Osteoblast (primary cell): ENCODE measurements at places on chromosomes 5 and 9. TPM values are rescaled to one million over a fixed set of nuclear protein-coding genes. Genes with fewer than 3 reads are reported as not detected.
A peak's percentile ranks its signal among the peaks of the same experiment; 100 is the strongest.

- no peaks in the 10 kb centered on the region for H3K4me1 ChIP-seq
- H3K27me3 ChIP-seq = no peaks in the 10 kb centered on the region
- H3K27ac ChIP-seq = no peak overlapping the region
- no peak for DNase-seq
- no peak overlapping the region for H3K4me3 ChIP-seq
These were observed 527.3 kb downstream of the MTRR start for GRCh38 chr5:8396246-8396645.

DNA sequence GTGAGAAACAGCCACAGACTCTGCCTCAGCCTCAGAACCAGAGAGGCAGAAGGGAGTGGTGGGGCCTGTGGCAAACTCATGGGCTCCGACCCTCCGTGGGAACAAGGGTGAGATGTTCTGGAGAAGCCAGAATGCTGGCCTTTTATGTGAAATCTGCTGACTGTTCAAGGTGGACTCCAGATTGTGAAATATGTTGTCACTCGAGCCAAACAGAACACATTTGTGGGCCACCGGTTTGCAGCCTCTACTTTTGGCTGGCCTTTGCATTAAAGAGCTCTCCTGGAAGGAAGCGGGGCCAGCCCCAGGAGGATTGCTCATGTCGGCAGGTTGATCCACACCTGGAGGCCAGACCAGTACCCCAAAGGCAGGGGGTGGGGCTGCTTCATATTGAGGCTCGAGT, 62.4 kb downstream of the ERGIC1 start:
- no peak overlapping the region for H3K4me3 ChIP-seq
- no peaks in the 10 kb centered on the region for H3K27me3 ChIP-seq
- peaks cover 20% of the 10 kb centered on the region for H3K36me3 ChIP-seq
- H3K4me1 ChIP-seq = peaks cover 48% of the 10 kb centered on the region

DNA sequence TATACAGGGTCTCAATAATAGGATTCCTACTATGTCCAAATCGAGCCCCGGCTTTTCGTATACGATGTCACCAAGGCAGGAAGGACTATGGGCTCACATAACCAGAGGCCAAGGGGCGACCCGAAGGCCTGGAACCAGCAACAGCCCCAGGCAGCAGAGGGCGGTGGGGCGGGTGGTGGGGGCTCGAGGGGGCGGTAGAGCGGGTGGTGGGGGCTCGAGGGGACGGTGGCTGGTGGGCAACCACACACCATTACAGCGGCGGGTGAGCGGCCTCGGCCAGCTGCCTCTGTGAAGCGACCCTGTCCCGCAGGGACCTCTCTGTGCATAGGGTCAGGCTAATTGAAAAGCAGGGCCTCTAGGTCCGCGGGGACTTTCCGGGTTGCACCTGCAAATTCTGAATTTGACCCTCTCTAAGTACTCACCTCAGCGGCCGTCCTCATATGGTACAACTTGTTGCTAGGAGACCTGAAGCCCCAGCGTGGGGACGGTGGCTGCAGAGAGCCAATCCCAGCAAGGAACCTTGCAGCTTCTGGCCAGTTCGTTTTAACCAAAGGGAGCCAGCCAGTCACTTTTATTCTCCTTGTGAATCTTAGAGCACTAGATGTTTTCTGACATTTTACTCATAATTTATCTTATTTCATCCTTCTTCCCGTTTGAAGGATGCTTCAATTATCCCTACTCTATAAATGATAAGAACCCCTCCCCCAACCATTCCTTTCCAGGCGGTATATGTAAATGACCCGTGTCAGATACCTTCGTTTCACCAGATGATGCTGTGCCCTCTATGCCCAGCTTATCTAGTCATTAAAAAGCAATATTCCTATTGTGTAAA, at the start of gene NME5:
NME5 (minus strand) TSS at position 480 of the 832 bp plus-strand sequence. CDS start 648 bp downstream, outside the sequence.
- peak; percentile 90 for DNase-seq
- H3K4me3 ChIP-seq = peak within 1 kb of the TSS; percentile 81
- no peaks in the 10 kb centered on the region for H3K4me1 ChIP-seq
- H3K27me3 ChIP-seq = no peaks in the 10 kb centered on the region

DNA sequence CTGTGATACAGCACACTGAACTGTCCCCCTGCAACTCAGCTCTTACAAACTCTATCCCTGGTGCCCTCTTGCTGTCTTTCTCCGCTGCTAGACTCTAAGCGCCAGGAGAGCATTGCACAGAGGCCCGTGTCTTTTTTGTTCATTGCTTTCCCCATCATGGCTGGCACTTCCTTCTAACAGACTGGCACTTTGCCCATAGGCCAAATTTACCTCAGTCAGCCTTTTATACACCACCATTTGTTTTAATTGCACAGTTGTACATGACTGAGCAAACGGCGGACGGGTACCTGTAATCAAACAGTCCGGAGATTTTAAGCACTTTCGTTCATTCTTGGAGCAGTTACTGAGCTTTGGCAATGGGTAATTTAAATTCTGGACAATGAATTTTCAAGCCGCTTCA, 102.2 kb upstream of the CLINT1 start:
- peaks cover 4% of the 10 kb centered on the region for H3K27me3 ChIP-seq
- no peaks in the 10 kb centered on the region for H3K4me1 ChIP-seq
- no peak for DNase-seq
- H3K4me3 ChIP-seq = no peak overlapping the region
- H3K27ac ChIP-seq = no peak overlapping the region
- no peaks in the 10 kb centered on the region for H3K36me3 ChIP-seq

DNA sequence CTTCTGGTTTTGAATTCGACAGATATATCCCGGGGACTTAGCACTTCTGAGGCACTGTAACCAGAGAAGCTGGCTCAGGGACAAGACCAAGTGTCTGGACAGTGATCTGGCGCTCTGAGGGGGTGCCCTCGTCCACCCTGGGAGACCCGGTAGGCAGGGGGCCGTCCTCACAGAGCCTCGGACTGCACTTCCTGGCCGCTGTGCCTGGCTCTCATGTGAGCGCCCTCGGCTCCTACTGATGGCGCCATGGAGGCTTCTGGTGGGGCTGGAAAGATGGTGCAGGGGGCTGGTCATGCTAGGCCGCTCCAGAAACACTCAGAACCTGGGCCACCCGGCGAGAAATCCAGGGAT, 18.8 kb upstream of the SLC6A3 start:
- H3K4me3 ChIP-seq = no peak overlapping the region
- H3K27me3 ChIP-seq = no peaks in the 10 kb centered on the region
- no peaks in the 10 kb centered on the region for H3K4me1 ChIP-seq
- no peak overlapping the region for H3K27ac ChIP-seq

- no peaks in the 10 kb centered on the region for H3K27me3 ChIP-seq
- H3K27ac ChIP-seq = no peak overlapping the region
- DNase-seq = no peak
- no peak overlapping the region for H3K4me3 ChIP-seq
- peaks cover 11% of the 10 kb centered on the region for H3K36me3 ChIP-seq
- peaks cover 7% of the 10 kb centered on the region for H3K4me1 ChIP-seq
These were observed 124.1 kb upstream of the RETREG1 start for GRCh38 chr5:16740811-16741392.

Gene CDO1
- total RNA-seq = 8.0 and 8.3 TPM in 2 replicates

DNA sequence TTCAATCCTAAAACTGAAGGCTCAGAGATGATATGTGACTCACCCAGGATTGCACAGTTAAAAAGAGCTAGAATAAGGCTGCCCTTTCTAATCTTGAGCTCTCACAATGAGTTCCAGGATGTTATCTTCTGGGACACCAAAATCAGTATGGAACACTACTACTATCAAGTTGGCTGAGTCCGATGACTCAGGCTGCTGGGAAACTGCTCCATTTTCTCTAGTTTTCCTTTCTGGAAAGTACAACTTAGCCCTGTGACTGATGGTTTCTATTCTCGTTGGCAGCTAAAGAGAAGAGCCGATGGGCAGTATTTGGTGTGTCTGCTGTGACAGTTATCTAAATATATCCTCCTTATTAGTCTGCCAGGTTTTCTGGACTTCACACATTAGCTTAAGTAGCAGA, 37.9 kb upstream of the DPYSL3 start:
- no peaks in the 10 kb centered on the region for H3K27me3 ChIP-seq
- H3K36me3 ChIP-seq = no peaks in the 10 kb centered on the region
- peak; percentile 69 for DNase-seq
- H3K27ac ChIP-seq = no peak overlapping the region

DNA sequence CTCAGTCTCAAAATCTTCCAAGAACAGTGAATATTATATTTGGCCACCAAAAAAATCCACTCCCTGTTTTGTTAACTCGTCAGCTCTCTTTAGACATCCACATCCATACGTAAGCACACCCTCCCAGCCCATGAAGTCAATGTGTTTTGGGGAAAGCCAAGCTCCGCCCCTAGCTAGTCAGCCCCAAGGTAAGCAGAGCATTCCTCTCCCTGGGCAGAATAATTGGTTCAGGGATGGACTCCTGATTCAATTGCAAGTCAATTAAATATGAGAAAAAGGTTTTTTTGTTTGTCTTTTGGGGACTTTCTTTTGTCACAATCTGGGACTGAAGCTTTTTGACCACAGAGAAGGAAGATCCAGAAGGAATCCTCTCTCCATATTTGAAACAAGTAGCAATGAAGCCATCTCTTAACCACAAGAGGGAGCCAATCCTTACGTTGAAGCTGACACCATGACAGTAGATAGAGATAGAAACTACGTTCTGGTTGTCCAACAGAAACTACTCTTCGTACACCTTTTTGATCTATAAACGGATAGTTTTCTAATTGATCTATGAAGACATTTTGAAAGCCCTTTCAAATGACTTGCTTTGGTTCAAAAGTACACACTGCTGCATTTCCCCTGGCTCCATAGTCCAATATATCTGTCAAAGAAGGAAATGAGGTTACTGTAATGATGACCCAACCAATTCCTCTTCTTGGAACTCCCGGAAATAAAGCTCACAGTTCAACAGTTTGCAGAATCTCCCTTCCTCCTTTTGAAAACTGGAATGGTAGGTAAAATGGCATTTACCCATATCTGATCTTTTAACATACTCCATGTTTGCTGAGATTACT, 166.4 kb downstream of the TLE1 start:
- no peaks in the 10 kb centered on the region for H3K36me3 ChIP-seq
- DNase-seq = peak; percentile 72
- peaks cover 8% of the 10 kb centered on the region for H3K4me1 ChIP-seq
- H3K4me3 ChIP-seq = peak overlapping the region; percentile 34
- peaks cover 17% of the 10 kb centered on the region for H3K27me3 ChIP-seq
- H3K27ac ChIP-seq = no peak overlapping the region

Gene FIBCD1
- total RNA-seq = 5.1 and 5.3 TPM in 2 replicates

DNA sequence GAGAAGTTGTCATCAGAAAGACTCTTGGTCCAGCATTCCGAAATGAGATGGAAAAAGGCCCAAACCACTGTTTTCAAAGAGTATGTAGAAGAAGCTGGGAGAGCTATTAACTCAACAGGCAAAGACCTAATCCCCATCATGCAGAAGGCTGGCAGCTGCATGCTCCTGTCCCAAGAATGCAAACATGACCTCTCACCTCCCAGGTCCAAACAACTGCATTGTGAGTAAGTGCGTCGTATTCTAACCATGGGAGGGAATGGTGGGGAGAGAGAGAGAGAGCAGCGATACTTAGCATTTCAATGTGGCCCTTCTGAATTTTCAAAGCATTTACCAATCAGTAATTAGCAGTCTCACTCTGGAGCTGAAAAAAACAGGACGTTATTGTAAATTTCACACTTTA, 27.6 kb downstream of the TRPC7 start:
- H3K36me3 ChIP-seq = no peaks in the 10 kb centered on the region
- no peak overlapping the region for H3K4me3 ChIP-seq
- no peaks in the 10 kb centered on the region for H3K4me1 ChIP-seq
- H3K27ac ChIP-seq = no peak overlapping the region

DNA sequence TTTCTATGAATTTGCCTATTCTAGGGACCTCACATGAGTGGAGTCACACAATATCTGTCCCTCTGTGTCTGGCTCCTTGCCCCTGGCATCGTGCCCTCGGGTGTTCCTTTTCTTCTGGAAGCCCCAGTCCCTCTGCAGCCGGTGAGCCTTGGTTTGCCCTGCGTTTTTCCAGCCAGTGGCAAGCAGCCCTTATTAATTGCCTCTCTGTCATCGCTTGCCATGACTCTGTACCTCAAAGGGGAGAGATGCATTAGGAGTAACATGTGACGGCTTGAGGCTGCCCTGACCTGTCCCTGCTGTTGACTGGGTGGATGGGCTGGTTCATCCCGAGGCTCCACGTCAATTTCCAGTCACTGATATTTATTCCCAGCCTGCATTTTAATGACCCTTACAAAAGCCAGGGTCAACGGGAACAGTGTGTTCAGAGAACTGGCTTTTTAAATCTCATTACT, 87.3 kb downstream of the CFAP90 start:
- no peaks in the 10 kb centered on the region for H3K36me3 ChIP-seq
- H3K27me3 ChIP-seq = no peaks in the 10 kb centered on the region
- no peaks in the 10 kb centered on the region for H3K4me1 ChIP-seq
- no peak overlapping the region for H3K27ac ChIP-seq
- no peak overlapping the region for H3K4me3 ChIP-seq
- no peak for DNase-seq

Gene PHYHD1
- total RNA-seq = 7.6 and 8.0 TPM in 2 replicates

GRCh38 chr5:143258559-143259253, 144.8 kb downstream of the NR3C1 start:
- H3K27me3 ChIP-seq = no peaks in the 10 kb centered on the region
- no peak overlapping the region for H3K27ac ChIP-seq

Gene GPX3
- total RNA-seq = 8.8 and 9.8 TPM in 2 replicates

GRCh38 chr5:117255211-117256027, 680.8 kb upstream of the SEMA6A start:
- DNase-seq = no peak
- no peaks in the 10 kb centered on the region for H3K4me1 ChIP-seq
- no peaks in the 10 kb centered on the region for H3K36me3 ChIP-seq
- H3K27ac ChIP-seq = no peak overlapping the region

DNA sequence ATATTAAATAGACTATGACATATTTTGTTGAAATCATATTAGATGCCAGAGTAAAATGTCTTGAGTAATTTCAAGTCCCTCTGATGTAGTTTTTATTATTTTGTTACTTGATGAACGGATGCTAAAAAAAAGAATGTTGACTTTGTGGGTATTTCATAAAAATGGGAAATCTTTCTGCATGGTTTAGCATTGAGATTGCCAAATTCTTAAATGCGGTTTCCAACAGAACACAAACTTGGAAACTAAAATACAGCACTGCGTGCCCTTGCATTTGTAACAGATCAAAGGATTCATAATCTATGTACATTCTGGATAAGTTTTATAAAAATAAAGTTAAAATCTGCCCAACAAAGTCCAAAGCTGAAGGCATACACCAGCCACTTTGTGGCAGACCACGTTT, 425.5 kb upstream of the DAB2 start:
- H3K27me3 ChIP-seq = no peaks in the 10 kb centered on the region
- H3K4me3 ChIP-seq = no peak overlapping the region
- H3K27ac ChIP-seq = no peak overlapping the region
- peak; percentile 9 for DNase-seq
- no peaks in the 10 kb centered on the region for H3K36me3 ChIP-seq

Gene WDR38
- not detected in 2 replicates for total RNA-seq

Gene FAM169A
- total RNA-seq = under 0.01 TPM in 2 replicates
